ENCODE measurements at places on chromosomes 4 and X. TPM values are rescaled to one million over a fixed set of nuclear protein-coding genes. Genes with fewer than 3 reads are reported as not detected.
A peak's percentile ranks its signal among the peaks of the same experiment; 100 is the strongest.

VCX gene
- total RNA-seq: not detected

- no peaks in the 10 kb centered on the region for H3K36me3 ChIP-seq
- no peaks in the 10 kb centered on the region for H3K27me3 ChIP-seq
- H3K4me1 ChIP-seq: no peaks in the 10 kb centered on the region
- no peak overlapping the region for H3K4me3 ChIP-seq
- DNase-seq: no peak
Observed at GRCh38 chrX:18877469-18877868, 106.4 kb downstream of the PHKA2 start.

AR gene
- total RNA-seq: not detected

DNA sequence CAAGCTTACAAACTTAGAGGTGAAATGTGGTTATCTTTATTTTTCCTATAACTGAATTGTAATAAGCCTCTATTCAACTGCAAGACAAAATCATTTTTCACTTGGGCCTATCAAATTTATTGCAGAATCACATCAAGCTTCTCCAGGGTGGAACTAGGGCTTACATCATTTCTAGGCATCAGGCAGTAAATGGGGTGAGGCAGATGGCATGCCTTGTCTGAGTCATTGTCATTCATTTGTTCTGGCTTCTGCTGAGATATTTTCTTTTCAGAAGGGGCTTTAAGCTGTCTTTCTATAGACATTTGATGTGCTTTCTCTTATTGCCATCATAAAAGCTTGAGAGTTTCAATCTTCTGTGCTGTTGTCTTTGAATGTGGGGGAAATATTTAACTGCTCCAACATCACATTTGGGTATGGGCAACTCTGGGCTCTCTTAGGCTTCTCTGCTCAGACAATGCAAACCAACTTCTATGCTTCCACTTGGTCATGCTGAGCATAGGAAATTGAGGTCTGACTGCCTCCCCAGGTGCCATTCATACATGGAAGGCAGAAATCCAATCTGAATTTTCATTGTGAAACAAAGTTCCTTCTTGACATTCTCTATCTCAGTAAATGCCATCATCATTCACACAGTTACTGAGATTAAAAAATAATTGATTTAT lies 225.8 kb upstream of the GIMD1 start:
- H3K4me3 ChIP-seq: no peak overlapping the region
- no peak for DNase-seq
- no peak overlapping the region for H3K27ac ChIP-seq
- H3K27me3 ChIP-seq: no peaks in the 10 kb centered on the region
- H3K4me1 ChIP-seq: no peaks in the 10 kb centered on the region

TEX11 gene
- not detected for total RNA-seq

DNA sequence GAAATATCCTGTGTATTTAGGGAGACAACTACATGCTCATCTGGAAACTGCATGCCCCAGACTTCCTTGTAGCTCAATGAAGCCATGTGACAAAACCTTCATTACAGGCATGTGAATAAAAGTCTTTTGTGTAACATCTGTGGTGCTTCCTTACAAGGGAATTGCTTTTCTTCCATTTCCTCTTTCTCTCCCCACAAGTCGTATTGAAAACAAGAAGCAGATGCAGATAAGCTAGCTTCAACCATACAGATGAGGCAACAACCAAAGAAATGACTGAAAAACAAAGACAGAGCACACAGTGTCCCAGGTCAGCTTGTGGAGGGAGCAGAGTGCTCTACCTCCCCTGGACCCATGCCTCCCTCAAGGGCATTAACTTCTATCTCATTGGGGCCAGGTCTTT lies 115.8 kb upstream of the INPP4B start:
- H3K4me1 ChIP-seq: no peaks in the 10 kb centered on the region
- H3K27ac ChIP-seq: no peak overlapping the region
- no peaks in the 10 kb centered on the region for H3K36me3 ChIP-seq
- H3K27me3 ChIP-seq: peaks cover 3% of the 10 kb centered on the region
- no peak for DNase-seq

ENOX2 gene
- total RNA-seq: 15.5 TPM

DNA sequence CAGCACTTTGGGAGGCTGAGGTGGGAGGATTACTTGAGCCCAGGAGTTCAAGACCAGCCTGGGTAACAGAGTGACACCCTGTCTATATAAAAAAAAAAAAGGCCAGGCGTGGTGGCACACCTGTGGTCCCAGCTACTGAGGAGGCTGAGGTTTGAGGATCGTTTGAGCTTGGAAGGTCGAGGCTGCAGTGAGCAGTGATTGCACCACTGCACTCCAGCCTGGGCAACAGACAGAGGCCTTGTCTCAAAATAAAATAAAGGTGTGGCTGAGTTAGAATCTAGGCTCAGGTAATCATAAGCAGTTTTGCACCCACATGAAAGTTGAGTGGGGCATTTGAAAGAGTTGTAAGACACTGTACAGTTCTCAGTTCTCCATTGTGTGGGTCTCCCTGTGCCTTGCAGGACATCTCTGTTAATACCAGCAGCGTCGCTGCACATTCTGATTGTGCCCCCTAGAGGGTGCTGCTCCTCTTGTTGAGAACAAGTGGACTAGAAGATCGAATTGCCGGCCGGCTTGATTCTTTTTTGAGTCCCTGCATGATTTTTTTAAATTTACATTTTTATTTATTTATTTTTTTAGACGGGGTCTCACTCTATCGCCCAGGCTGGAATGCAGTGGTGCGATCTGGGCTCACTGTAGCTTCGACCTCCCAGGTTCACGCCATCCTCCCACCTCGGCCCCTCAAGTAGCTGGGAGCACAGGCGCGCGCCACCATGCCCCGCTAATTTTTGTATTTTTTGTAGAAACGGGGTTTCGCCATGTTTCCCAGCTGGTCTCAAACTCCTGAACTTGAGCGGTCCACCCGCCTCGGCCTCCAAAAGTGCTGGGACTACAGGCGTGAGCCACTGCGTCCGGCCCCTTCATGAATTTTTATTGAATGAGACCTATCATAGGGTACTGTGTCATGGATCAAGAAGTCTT lies 73.6 kb upstream of the RBMX start:
- no peaks in the 10 kb centered on the region for H3K36me3 ChIP-seq
- H3K4me1 ChIP-seq: peaks cover 2% of the 10 kb centered on the region
- peak; percentile 69 for DNase-seq
- no peak overlapping the region for H3K4me3 ChIP-seq
- H3K27me3 ChIP-seq: no peaks in the 10 kb centered on the region

GRCh38 chr4:41236032-41236431 lies 20.7 kb upstream of the UCHL1 start:
- H3K4me3 ChIP-seq: no peak overlapping the region
- DNase-seq: no peak
- H3K27ac ChIP-seq: no peak overlapping the region
- no peaks in the 10 kb centered on the region for H3K36me3 ChIP-seq
- H3K4me1 ChIP-seq: no peaks in the 10 kb centered on the region
- no peaks in the 10 kb centered on the region for H3K27me3 ChIP-seq

GRCh38 chr4:142354794-142355420 lies 491.2 kb downstream of the INPP4B start:
- H3K4me1 ChIP-seq: peaks cover 92% of the 10 kb centered on the region
- H3K36me3 ChIP-seq: peaks cover 35% of the 10 kb centered on the region
- H3K27me3 ChIP-seq: no peaks in the 10 kb centered on the region
- H3K4me3 ChIP-seq: peak overlapping the region; percentile 31
- peak overlapping the region; percentile 82 for H3K27ac ChIP-seq

TNIP3 gene
- 0.74 TPM for total RNA-seq

DNA sequence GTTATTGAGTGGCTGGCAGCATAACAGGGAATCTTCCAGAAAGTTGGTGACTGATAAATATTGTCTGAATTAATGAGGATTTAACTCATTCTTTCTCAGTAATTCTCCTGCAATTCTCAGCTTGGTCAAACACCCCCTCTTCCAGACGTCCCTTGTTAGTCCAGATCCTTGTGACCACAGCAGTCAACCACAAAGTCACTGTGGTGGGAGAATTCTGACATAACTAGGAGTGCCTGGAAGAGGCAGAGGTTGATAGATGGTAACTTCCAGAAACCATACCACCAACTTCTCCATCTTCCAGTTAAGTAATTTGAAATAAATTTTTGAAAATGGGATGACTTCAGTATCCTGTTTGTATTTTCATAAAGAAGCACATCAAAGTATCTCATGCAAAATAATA lies 90.1 kb downstream of the CEP44 start:
- no peaks in the 10 kb centered on the region for H3K4me1 ChIP-seq
- H3K4me3 ChIP-seq: no peak overlapping the region
- peaks cover 2% of the 10 kb centered on the region for H3K27me3 ChIP-seq
- no peak overlapping the region for H3K27ac ChIP-seq

DNA sequence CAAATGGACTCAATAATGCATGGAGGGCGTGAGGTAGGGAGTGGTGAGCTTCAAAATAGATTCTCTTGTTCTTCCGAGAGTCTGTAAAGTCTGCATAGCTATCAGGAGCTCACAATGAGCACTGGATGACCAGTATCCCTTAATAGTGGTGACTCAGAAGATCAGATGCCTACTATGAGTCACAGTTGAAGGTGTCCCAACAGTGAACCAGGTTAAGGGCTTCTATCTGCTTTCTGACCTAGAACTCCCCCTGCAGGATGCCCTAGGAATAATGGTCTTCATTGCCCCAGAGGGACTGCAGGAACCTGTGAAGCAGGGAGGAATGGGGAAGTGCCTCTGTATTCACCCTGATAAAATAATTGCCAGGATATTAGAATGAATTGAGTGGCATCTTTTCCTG lies 22.1 kb downstream of the DGKK start:
- no peaks in the 10 kb centered on the region for H3K4me1 ChIP-seq
- H3K4me3 ChIP-seq: no peak overlapping the region
- H3K27me3 ChIP-seq: peaks cover 6% of the 10 kb centered on the region
- H3K27ac ChIP-seq: no peak overlapping the region
- no peaks in the 10 kb centered on the region for H3K36me3 ChIP-seq

GRCh38 chr4:106494066-106494465 lies 125.5 kb upstream of the GIMD1 start:
- H3K4me3 ChIP-seq: no peak overlapping the region
- H3K4me1 ChIP-seq: no peaks in the 10 kb centered on the region
- no peaks in the 10 kb centered on the region for H3K36me3 ChIP-seq
- no peak for DNase-seq

FGFBP1 gene
- not detected for total RNA-seq

GRCh38 chrX:47247999-47248320 lies 15.2 kb downstream of the USP11 start:
- DNase-seq: no peak
- H3K27ac ChIP-seq: peak overlapping the region; percentile 60
- no peaks in the 10 kb centered on the region for H3K4me1 ChIP-seq
- H3K36me3 ChIP-seq: peaks cover 10% of the 10 kb centered on the region
